Mucosa of gallbladder (tissue), 1 donor: ENCODE measurements at places on chromosomes 7 and 10. TPM values are rescaled to one million over a fixed set of nuclear protein-coding genes. Genes with fewer than 3 reads are reported as not detected.

Gene NUDT13
- 2.7 TPM for total RNA-seq

Gene ITGA8
- total RNA-seq: 2.4 TPM

Gene C7orf25
- 8.3 TPM for total RNA-seq

Gene SCRN1
- 63.9 TPM for total RNA-seq

Gene LRRC4
- total RNA-seq: 3.8 TPM

Gene TRIM73
- 6.0 TPM for total RNA-seq

Gene NEUROD6
- not detected for total RNA-seq

Gene PI4K2A
- total RNA-seq: 22.3 TPM

Gene LIPJ
- total RNA-seq: not detected

Gene HMX3
- 1.6 TPM for total RNA-seq

Gene BRI3
- 198 TPM for total RNA-seq

Gene GSTK1
- total RNA-seq: 252 TPM

Gene TUBB8
- total RNA-seq: not detected

Gene SMURF1
- total RNA-seq: 32.9 TPM

Gene LIPN
- not detected for total RNA-seq

Gene TCF7L2
- total RNA-seq: 35.3 TPM

Gene PGAM2
- 12.9 TPM for total RNA-seq

Gene ATG9B
- total RNA-seq: 1.2 TPM

Gene RPEL1
- total RNA-seq: 0.09 TPM

Gene ANKRD1
- total RNA-seq: 0.09 TPM

Gene KIAA1549
- total RNA-seq: 5.7 TPM

Gene COL28A1
- 5.1 TPM for total RNA-seq

Gene KNDC1
- total RNA-seq: 5.2 TPM

Gene SLC39A12
- not detected for total RNA-seq

Gene CELF2
- total RNA-seq: 24.6 TPM
